ENCODE measurements at places on chromosomes 12 and 14.
A peak's percentile ranks its signal among the peaks of the same experiment; 100 is the strongest.

- DNase-seq: no peak
Measured at GRCh38 chr12:77932216-77932615, 101.5 kb downstream of the NAV3 start.

DNA sequence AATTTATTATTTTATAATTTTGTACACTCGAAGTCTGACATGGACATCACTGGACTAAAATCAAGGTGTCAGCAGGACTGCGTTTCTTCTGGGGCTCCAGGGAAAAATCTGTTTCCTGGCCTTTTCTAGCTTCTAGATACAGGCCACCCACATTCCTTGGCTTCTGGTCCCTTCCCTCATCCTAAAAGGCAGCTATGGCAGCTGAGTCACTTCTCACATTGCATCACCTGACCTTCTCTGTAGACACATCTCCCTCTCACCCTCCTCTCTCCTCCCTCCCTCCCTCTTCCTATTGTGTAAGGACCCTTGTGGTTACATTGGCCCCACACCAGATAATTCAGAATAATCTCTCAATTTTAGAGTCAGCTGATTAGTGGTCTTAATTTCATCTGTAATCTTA is 92.4 kb downstream of the RPS6KA5 start:
- no peak for DNase-seq

DNA sequence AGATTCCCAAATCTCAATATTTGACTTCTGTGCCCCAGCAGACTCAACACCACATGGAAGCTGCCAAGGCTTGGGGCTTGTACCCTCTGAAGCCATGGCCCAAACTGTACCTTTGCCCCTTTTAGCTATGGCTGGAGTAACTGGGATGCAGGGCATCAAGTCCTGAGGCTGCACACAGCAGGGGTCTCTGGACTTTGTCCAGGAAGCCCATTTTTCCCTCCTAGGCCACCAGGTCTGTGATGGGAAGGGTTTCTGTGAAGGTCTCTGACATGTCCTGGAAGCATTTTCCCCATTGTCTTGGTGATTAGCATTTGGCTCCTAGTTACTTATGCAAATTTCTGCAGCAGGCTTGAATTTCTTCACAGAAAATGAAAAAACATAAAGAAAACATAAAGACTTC is 762.3 kb downstream of the GALC start:
- DNase-seq: no peak

DNA sequence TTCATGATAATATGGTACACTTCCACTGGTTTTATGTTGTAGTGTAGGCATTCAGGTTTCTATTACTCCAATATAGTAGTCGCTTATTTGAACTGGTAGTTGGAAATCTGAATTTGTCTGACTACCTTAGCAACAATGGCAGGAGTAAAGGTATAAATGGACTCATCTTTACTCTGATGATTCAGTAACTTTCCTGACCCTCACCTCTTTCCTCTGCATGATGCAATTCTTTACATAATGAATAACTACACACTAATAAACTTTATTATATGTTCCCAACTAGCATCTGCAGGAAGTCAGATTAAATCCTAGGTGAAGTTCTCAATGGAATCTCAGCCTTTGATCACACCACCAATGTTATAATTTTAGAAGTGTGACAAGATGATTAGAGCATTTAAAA is 70.5 kb upstream of the ATP2B1 start:
- no peak for DNase-seq

- DNase-seq: no peak
Measured at GRCh38 chr12:95216711-95217376, 423 bp downstream of the FGD6 start.

DNA sequence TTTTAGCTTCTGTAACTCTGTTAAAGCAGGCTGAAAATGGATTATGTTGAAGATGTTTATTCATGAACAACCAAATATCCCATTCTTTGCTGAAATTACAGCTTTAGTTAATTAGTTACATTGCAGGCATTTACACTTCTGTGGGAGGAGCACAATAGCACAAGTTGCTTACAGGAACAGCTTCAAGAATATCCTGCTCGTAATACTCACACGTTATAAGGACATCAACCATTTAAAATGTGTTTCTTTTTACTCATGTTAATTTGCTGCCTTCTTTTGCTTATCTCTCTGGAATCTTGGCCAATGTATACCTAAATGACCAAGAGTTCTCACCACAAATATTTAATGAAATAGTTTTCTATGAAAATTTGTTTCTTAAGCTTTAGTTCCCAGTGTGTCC is 305.2 kb upstream of the SYT1 start:
- no peak for DNase-seq

DNA sequence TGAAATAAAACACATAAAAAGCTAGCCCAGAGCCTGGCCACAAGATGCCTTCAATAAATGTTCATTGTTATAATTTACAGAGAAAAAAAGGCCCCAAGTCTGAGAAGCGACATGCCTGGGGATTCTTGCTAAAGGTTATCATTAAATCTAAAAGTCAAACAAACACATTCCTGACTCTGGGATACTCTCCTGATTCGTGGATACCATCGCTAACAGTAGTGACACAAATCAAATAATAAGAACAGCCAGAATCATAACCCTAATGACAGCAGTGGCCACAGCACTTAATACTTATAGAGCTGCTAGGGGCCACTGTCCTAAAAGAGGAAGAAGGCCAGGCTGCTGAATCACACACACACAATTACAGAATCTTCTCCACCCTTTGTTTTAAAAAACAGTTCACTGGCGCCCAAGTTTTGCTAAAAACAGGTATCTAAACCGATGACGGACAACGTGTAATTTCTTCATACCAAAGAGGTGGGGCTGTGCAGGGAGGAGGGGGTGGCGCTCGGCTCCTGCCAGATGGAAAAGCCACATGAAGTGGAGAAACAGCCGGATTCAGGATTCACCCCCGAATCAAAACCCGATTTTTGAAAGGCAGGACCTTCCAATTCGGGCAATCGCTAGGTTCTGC is 1.2 kb downstream of the CLIP1 start:
- DNase-seq: no peak

DNA sequence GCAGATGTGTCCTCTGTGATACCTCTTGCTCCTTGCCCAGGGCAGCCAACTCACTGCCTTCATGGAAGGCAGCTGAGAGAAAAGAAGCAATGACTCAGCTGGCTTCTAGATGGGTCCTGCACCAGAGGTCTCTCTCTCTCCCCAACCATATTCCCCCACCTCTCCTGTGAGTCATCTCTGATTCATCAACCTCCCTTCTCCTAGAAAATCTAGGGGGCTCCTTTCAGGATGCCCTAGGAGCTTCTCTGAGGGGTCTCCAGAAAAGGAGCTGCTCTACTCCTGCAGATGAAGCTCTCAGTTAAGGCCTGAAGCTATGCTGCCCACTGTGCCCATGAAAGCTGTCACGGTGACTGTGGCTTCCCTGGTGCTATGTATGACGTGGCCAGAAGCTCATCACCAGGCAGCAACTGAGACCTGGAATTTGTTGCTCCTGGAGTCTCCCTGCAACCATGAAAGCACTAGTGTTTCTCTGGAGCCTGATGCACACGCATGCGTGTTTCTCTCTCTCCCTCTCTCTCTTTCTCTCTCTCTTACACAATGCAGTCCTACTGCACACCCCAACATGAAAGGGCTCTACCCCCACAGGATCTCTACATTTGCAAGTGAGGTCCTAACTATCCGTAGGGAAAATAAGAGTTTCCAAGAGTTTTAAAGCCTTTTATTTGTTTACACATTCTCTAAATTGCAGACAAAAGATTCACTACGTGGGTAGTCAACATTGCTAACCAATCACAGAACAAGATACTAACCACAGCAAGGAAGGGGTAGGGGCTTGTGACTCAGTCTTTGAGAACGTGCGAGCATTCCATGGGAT is 285.3 kb downstream of the DPF3 start:
- DNase-seq: no peak

DNA sequence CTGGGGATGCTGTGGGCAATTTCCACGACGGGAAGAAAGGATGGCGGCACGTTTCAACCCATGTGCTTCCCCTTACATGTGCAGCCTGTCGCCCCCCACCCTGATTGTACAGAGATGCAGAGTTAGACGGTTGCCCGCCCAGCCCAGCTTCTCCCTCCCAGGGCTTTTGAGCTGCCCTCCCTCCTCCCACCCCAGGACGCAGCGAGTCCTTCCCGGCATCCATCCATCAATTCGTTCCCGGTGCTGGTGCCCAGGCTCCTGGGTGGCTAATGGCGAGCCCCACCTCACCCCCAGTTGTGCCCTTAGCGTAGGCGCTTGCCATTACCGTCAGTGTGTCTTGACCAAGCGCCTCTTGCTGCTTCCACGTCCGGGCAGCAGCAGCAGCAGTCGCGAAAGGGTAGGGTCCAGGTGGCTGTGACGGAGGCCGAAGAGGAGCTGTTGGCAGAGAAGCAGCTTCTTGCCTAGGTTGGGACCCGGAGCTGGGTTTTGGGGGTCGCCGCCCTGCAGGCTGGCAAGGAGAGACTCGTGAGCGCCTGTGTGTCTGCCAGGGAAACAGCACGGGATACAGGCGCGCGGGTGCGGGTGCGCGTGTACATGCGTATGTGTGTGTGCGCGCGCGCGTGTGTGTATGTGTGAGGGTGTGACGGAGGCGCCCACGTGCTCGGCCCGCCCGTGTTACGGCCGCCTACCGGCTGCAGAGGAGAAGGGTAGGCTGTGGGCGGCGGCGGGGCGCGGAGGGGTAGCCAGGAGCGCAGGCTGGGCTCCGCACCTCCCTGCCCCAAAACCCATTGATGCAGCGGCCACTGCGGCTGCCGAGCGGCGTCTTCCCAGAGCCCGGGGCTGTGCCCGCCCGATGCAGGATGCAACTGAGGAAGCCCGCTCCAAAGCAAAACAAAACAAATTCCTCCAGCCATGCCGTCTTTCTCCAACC is at the start of gene SLC6A15:
TSS of gene SLC6A15 (minus strand) at position 602 of the 931 bp plus-strand sequence. CDS start 20,679 bp downstream, outside the sequence.
- DNase-seq: no peak

- DNase-seq: no peak
Measured at GRCh38 chr14:70113211-70113610, 75.5 kb downstream of the SLC8A3 start.

GRCh38 chr14:51398898-51399297 is 158.9 kb downstream of the TMX1 start:
- no peak for DNase-seq

DNA sequence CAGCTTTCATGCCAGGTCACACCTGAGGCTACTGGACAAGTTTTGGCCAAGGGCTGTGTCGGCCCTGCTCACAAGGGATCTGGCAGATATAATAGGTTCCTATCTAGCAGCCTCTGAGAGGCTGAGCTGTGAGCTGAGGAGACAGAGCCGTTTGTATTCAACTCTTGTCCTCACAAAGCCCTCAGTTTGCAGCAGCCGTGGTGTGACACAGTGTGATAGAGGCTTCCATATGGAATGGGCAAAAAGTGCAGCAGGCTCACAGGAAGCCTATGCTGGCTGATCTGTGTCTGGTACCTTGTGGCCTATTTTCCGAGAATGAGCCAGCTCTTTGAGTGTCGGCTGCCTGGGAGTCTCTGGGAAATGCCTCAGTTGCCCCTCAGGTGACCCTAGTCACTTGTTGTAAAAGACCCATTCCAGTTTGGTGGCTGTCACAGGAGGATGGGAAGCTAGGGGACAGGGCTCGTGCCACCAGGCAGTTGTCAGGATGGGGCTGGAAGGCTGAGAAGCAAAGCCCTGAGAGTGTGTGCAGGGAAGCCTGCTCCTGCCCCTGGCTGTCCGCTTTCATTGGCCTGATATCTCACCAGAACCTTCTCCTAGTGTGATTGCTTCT is 16.1 kb downstream of the VRTN start:
- DNase-seq: no peak

DNA sequence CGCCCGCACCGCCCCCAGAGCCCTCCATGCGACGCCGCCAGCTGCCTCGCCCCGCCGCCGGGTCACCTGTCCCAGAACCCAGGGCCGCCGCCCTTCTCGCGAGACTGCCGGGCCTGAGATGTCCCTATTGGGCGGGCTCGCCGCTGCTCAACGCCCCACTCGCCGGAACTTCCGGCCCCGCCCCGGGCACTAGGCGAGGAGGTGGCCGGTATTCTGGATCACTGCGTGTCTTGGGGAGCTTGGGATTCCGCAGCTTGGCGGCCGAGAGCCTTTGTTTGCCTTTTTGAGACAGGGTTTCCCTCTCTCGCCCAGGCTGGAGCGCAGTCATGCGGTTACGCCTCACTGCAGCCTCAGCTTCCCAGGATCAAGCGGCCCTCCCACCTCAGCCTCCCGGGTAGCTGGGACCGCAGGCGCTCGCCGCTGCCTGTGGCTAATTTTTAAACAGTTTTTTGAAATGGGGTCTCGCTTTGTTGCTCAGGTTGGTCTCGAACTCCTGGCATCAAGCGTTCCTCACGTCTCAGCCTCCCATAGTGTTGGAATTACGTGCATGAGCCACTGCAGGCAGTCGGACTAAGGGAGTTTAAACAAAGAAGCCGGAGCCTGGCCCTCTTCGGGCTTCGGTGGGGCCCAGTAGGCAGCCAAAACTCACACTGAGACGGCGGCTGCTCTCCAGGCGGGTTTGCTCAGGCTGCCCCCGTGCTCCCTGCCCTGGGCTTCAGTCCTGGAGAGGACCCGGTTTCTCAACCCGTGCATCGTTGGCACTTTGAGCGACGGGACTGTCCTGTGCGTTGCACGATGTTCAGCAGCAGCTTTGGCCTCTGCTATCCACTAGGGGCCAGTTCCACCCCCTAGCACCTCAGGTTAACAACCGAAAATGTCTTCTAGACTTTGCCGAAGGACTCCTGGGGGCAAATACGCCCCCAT is at the start of gene SLC15A4:
TSS of gene SLC15A4 (minus strand) at position 43 of the 924 bp plus-strand sequence. CDS start at position 28, 15 bp downstream.
- DNase-seq: peak; percentile 84

GRCh38 chr12:29505122-29505521 is 7.6 kb upstream of the OVCH1 start:
- DNase-seq: no peak

DNA sequence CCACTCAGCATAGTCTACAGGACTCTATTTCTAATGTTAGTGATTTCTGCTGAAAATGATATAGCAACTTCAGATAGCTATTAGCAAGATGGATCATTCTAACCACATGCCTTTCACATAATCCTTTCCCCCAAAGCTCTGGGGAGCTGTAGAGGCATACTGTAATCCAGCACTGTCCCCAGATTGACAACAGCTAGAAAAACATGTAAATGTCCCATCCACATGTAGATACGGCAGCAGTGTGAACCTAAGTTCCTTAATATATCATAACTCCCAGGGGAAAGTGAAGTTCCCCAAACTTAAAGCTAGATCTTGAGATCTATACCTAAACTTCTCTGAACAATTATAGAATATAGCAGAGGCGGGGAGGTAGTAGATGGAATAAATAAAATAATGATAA is 14.0 kb downstream of the ZNF664 start:
- no peak for DNase-seq

DNA sequence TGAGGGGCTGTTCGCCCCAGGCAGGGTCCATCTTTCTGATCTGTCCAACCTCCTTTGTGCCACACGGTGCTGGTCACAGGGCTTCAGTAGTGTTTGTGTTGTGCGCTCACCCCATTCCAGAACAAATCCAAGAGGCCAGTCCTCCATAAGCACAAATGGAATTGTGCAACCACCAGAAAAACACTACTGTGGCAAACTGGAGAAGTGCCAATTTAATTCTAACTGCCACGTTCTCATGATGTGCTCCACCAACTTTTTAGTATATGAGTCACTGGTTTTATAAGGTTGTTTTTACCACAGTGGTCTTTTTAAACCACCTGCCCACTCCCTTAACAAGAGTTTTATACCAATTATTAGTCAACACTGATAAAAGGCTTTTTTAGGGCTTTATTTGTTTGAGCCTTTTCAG is 380.2 kb downstream of the NAV3 start:
- no peak for DNase-seq

GRCh38 chr14:105487449-105487985 is 831 bp downstream of the CRIP1 start:
- no peak for DNase-seq

Data from activated CD8-positive, alpha-beta memory T cell treated with anti-CD3 and anti-CD28 coated beads for 4 hours (primary cell).